Activated T-helper 1 cell treated with anti-CD3 and anti-CD28 coated beads, Interleukin-2, amount 50 U/mL, for 16 hours (primary cell): ENCODE measurements at places on chromosomes 11 and 22.

GRCh38 chr22:37164505-37164887 lies 14.8 kb upstream of the IL2RB start:
- DNase-seq = no peak

DNA sequence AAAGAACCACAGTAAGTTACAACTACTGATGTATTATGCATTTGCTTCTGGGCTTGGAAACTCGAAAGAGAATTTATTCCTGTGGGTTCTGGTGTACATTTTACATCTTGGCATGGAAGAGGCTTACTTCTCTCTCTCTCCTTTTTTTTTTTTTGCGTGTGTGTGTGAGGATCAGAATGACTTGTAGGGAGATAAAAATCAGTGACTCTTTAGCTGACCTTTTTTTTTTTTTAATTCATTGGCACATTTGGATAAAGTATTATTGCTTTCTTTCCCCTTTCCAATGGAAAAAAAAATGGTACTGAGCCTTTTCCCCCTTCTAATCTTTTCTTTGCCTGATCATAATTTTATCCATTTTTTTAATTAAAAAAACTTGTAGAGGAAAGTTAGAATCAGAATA lies 43.5 kb downstream of the EXT2 start:
- no peak for DNase-seq

DNA sequence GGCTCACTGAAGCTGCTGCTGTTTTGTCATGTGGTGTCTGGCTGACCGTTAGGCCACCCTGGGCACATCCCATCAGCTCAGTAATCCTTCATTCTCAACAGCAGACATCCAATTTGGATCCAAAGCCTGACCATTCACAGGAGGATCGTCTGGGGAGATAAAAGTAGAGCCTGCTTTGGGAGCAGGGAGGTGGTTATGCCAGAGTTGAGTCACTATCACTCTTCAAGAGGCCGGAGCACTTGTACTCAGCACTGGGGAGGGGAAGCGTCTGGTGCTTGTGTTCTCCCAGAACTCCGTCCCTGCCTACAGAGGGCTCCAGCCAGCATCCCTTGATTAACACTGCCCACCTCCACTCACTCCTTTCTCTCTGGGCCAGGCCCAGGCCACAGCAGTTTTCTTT lies 382.6 kb downstream of the OPCML start:
- no peak for DNase-seq

DNA sequence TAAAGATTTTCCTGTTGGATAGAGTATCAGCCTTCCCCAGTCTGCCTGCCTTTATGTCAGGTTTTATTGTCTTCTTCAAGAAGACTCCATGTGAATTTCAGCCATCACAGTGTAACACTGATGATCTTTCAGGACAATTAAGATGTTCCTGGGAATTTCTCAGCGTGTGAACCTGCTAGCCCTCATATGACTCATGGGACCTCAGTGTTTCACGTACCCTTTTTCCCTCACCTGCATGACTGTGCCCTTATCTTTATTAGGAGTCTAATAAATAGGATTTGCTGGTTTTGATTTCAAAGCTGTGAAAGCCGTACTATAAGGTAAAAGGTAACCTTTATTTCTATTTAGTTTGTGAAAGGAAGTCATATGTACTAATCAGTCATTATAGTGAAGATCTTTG lies 81.7 kb upstream of the MYO18B start:
- no peak for DNase-seq

GRCh38 chr11:114090225-114090910 lies 30.9 kb downstream of the ZBTB16 start:
- no peak for DNase-seq

- DNase-seq = no peak
Measured at GRCh38 chr11:68734111-68734510, 17.2 kb downstream of the TESMIN start.
